T follicular helper cell (primary cell): ENCODE measurements at places on chromosomes 2 and 18.

DNA sequence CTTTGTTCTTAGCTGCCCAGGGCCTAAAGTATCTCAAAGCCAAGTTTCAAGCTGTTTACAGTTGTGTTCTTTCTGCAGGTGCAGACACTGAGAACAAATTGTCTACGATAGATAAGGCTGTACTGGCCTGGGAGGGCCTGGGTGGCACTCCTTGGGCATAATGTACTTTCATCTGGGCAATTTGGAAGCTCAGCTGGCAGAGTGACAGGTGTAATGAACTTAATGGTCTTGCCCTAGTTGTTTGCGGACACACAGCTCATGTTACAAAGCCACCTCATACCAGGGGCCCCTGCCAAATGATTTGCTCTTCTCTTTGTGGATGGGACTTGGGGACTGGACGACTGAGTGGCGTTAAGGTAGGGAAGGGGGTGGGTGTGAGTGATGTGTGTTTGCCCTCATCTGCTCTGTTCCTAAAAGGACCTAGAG lies 4.3 kb downstream of the LDLRAD4 start:
- no peak for DNase-seq

DNA sequence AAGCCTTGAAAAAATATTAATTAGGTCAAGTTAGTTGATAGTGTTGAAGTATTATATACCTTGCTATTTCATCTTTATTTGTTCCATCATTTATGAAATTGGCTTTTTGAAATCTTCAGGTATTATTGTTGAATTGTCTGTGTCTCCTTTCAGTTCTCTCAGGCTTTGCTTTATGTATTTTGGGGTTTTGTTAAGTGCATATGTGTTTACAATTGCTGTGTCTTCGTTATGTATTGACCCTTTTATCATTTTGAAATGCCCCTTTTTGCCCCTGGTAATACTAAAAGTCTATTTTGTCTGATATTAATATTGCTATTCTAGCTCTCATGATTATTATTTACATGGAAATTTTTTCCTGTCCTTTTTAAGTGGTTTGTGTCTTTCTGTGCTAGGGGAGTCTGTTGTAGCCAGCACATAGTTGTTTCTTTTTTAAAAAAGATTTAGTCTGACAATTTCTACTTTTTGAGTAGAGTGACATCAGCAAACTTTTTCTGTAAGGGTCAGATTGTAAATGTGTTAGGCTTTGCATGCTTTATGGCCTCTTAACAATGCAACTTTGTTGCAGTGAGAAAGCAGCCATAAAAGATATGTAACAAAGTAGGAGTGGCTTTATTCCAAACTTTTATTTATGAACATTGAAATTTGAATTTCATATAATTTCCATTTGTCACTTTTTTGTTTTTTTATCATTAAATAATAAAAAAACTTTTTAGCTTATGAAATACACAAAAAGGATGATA lies 19.9 kb downstream of the SOCS6 start:
- DNase-seq = no peak

GRCh38 chr2:55047677-55048299 lies 2.5 kb downstream of the RTN4 start:
- no peak for DNase-seq

- no peak for DNase-seq
Observed at GRCh38 chr2:147628971-147629421, 215.8 kb upstream of the ACVR2A start.

GRCh38 chr2:240576036-240576435 lies 7.8 kb downstream of the RNPEPL1 start:
- no peak for DNase-seq

- DNase-seq = no peak
Observed at GRCh38 chr2:14364471-14364870, 268.0 kb upstream of the LRATD1 start.

GRCh38 chr2:236882074-236882473 lies 203.6 kb upstream of the COPS8 start:
- no peak for DNase-seq

DNA sequence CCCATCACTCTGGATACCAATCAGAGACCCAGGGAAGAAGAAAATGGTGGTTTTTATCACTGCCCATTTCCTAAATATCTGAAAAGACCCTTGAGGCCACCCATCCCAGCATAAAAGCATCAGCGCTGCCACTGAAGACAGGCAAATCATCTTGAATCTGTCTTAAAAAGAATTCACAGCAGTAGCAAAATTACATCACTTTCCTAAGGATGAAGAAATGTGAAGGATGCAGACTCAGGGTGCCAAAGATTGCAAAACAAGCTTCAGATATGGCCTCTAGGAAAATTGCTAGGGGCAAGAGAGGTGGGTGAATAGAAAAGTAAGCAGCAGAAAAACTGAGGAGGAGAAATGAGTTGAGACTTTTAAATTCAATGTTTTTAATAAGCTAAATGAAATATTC lies 70.0 kb downstream of the SLC25A12 start:
- no peak for DNase-seq

DNA sequence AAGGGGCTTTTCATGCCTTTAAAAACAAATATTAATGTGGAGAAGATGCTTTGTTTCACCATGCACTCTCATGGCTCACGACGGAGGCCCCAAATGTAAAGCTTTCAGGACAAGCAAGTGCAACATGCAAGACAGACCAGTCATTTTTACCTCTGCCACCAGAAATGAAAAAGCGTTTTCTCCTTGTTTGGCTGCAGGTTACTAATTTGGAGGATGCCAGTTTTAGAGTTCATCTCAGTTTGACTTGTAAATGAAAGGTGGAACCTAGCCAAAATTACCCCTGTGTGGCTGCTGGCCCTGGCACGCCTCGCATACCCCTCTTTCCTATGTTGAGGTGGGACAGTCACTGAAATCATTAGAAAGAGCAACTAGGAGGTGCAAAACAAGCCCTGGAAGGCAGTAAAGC lies 138.6 kb downstream of the BCL2 start:
- DNase-seq = no peak

DNA sequence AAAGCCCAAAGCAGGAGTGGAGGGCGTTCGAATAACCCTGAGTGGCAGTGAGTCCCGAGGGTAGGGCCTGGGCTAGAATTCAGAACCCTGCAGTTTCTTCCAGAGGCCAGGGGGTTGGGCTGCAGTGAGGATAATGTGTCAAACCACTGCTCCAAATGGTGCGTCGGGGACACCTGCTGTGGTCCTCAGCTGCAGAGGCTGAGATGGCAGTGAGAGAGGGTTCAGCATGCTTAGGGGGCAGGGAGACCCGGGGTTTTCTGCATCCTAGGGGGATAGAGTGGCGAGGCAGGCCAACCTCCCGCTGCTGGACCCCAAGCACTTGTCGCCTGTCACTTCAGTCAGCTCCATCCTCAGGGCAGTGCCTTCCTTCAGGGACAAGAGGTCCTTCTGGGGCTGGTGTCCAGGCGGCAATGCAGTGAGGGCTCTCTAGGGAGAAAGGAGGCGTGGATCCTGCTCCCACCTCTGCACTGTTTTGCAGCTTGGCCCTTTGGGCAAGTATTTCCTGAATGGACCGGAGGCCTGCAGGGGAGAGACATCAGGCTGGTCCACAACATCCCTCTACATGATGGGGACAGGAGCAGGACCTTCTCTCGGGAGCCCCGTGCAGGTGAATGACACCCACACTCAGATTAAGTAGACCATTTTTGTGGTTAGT lies 8.4 kb upstream of the NTSR2 start:
- no peak for DNase-seq

DNA sequence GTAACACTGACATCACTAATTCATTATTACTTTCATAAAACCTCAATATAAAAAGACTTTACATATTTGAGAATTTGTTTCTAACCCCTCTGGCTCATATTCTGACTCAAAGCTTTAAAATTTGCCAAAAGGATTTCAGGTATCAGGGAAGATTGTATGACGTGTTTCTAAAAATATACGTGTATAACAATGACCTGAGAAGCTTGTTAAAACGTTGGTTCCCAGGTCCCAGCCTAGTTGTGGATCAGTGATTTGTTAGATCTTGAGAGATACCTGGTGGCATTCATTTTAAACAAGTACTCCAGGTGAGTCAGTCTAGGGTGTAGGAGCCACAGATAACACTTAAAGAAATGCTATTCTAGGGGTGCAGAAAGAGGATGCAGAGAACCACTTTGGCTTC lies 1096.8 kb upstream of the NXPH2 start:
- DNase-seq = no peak

DNA sequence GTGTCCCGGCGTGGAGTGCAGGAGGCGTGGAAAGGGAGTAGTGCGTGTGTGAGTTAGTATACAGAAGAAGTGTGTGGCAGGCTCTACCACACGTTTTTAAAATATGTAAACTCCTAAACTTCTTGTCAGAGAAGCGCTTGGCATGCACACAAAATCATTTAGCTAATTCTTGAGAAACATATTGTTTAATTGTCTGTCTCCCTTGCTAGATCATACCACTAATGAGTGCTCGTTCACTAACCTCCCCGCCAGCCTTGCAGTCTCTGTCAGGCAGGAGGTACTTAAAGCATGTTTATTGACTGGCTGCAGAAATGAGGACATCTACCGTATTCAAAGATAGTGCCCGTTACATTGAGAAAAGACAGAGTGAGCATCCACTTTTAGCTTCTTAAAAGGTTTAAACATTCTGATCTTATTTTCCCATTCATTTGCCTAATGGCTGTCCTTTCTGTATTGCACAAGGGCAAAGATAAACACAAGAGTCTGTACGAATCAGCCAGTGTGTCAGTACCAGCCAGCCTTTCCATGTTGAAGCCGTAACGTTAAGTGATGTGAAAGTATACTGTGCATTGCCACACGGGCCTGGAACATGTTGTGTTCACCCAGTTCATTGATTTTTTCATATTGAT lies 41.4 kb downstream of the TRAPPC12 start:
- no peak for DNase-seq

DNA sequence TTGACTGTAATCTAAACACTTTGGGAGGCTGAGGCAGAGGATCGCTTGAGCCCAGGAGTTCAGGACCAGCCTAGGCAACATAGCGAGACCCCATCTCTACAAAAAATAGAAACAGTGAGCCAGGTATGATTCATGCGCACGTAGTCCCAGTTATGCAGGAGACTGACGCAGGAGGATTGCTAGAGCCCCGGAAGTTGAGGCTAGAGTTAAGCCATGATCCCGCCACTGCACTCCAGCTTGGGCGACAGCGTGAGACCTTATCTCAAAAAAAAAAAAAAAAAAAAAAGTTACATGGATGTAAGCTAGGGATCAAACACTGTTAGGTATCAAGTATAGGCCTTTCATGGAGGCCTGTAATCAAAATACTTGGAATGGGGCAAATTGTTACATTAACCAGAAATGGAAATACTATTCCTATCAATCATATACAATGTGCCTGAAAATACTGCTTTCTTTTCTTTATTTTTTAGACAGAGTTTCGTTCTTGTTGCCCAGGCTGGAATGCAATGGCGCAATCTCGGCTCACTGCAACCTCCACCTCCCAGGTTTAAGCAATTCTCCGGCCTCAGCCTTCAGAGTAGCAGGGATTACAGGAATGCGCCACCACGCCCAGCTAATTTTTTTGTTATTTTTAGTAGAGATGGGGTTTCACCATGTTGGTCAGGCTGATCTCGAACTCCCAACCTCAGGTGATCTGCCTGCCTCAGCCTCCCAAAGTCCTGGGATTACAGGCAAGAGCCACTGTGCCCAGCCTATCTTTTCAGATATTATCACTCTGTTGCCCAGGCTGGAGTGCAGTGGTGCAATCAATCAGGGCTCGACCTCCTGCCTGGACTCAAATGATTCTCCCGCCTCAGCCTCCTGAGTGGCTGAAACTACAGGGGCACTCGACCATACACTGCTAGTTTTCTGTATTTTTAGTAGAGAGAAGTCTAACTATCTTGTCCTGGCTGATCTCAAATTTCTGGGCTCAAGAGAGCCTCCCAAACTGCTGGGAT lies 27.2 kb downstream of the XPO1 start:
- no peak for DNase-seq

DNA sequence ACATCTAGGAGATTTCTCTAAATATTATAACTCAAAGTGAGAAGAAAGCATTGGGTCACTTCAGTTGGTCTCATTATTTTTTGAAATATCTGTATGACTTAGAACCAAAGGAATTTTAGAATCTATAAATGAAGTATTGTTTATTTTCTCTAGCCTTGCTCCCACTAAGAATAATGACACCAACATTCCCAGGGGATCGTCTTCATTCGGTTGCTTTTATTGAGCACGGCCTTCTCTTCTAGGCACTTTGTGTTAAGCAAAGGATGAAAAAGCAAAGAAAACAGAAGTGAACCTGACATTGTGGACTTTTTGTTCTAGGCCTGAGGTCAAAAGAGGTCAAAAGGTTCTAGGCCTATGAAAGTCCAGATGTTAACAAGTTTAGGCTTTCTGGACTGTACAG lies 231.9 kb downstream of the GALR1 start:
- DNase-seq = no peak

- peak; percentile 31 for DNase-seq
Observed at GRCh38 chr2:101387151-101387834, at the start of gene CREG2. TSS of gene CREG2 (minus strand) at chr2:101387503. CDS start at chr2:101387457, 46 bp downstream.
